Stimulated activated CD8-positive, alpha-beta memory T cell treated with anti-CD3 and anti-CD28 coated beads, Interleukin-7, amount 100 ng/mL, for 1 hour (primary cell): ENCODE measurements at places on chromosomes 2 and 18.
A peak's percentile ranks its signal among the peaks of the same experiment; 100 is the strongest.

DNA sequence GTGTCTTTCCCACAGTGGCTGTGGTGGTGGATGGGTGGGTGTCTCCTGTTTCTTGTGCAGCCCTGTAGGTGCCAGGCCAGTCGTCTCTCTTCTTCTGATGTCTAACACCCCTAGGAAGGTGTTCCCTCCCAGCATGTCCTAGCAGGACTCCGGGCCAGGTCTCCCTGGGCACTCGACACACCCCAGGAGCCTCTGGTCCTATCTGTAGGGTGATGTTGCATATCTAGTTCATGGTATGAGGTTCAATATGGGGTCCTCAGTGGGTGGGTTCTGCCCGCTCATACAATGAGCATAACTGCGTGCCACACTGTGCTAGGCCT is 14.4 kb downstream of the NGEF start:
- no peak for DNase-seq

DNA sequence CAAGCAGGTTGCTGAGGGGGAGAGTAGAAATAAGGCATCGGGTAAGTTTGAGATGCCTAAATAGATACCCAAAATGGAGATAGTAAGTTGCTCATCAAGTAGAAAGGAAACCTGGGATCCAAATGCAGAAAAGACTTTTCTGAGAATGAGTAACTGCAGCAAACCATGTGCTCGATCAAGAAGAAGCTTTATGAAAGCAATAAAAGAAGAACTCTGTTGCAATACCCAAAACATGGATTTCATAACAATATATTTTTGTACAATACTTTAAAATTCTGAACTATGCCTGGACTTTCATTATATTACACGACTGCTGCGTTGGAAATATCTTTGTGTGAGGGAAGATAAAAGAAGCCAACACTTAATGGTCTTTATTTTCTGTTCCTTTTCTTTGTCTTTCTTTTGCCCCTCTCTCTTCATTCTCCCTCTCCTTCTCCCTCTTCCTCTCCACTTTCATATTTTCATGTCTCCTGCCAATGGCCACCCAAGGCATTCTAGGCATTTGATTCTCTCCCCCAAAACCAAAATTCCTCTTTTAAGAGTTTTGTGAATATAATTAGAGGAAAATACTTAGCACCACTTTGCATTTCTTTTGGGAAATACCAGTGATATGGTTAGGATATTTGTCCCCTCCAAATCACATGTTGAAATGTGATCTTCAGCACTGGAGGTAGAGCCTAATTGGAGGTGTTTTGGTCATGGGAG is 257.6 kb downstream of the MREG start:
- no peak for DNase-seq

DNA sequence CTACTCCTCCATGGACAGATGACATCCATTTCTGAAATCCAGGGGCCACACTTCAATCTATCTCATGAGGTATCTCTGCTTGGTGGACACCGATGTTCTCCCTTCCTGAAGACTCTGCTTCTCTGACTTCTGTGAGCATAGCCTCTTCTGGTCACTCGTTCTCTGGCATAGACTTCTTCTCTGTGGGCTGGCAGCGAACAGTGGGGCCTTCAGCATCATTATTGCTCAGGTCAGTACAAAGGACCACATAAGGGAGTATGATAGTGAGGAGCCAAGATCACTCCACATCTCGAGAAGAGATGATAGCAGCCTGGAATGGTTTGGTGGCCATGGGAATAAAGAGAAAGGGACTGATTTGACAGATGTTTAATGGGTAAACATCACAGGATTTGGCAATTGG is 8.0 kb upstream of the KCMF1 start:
- no peak for DNase-seq

- DNase-seq = no peak
Measured at GRCh38 chr2:27844821-27845255, 45.3 kb downstream of the RBKS start.

DNA sequence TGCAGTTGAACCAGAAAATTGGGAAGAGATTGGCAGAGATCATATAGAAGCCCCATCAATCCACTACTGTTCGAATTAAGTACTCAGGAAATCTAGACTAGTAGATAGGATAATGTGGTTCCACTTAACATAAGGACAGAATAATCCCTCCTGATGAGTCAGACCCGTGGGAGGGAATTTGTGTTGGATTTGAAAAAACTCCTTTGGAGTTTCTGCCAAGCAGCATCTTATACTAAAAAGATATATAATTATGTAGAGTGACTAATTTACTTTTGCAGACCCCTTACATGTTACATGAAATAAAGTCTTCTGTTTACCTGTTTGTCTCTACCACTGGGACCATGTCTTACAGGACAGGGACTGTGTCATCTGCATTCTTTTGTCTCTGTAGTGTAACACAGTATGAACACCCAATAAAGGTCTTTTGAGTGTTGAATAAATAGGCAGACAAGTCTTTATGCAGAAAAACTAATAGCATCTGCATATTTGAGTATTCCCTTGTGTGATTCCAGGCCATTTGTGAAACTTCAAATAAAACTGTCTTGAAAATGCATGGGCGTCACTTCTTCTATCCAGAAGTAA is 122.6 kb upstream of the DNAJC10 start:
- no peak for DNase-seq

DNA sequence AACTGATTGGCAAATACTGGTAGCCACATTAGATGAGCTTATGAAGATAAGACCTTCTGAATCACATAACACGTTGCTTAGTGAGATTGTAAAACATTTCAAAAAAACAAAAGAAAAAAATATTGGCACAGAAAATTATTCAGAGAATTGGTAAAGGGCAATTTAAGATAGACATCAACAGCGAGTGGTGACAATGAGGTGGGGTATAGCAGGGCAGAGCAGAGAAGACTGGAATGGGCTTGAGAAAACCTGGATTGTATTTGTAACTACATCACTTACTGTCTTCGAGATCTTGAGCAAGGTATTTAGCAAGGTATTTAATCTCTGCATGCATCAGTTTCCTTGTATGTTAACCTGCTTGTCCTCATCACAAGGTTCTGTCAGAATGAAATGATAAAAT is 313.0 kb upstream of the MEIS1 start:
- no peak for DNase-seq

- peak; percentile 83 for DNase-seq
Measured at GRCh38 chr2:241148891-241149674, at the start of gene PASK. Gene PASK, minus strand, starts transcription at chr2:241149472. Its CDS starts 6,440 bp downstream, at chr2:241143032.
